ENCODE measurements at places on chromosomes 13 and 19.

- peak; percentile 90 for DNase-seq
Observed at GRCh38 chr19:16778796-16779411, 50.3 kb upstream of the SIN3B start.

- no peak for DNase-seq
Observed at GRCh38 chr13:100129605-100130004, 40.7 kb downstream of the PCCA start.

GRCh38 chr13:101639711-101640110 is 187.2 kb downstream of the ITGBL1 start:
- no peak for DNase-seq

- peak; percentile 92 for DNase-seq
Observed at GRCh38 chr13:46551410-46552302, 1.3 kb upstream of the LRCH1 start.

- DNase-seq = no peak
Observed at GRCh38 chr13:71448080-71448630, 418.8 kb downstream of the DACH1 start.

DNA sequence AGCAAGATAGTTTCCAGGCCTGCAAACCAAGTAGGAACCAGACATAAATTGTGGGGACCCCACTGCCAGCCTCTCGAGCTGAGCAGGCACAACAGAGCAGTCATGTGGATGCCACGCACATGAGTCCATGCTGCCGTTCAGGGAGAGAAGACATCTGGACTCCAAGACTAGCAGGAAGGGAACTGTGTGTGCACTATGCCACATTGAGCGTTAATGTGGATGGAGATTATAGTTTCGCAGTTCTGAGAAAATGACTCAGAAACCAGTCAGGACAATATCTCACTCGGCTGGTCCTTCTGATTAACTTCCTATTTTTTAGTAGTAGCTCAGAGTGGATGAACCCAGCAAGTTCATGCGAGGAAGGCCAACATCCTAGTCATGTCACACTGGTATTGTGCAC is 124.9 kb downstream of the CRYL1 start:
- no peak for DNase-seq

GRCh38 chr19:14078411-14078810 is 5.8 kb downstream of the MISP3 start:
- no peak for DNase-seq

DNA sequence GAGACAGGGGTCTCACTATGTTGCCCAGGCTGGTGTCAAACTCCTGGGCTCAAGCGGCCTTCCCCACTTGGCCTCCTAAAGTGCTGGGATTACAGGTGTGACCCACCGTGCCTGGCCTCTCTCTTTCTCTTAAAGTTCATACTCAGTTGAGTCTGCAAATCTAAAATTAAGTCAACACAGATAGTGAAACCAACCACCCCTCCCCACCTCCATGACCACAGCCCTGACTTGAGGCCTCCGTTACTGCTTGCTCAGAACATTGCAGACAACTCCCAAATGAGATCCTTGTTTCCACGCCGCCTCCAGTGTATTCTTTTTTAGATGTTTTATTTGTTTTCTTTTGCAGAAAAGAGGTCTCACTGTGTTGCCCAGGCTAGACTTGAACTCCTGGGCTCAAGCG is 94.4 kb downstream of the CACNA1A start:
- no peak for DNase-seq

GRCh38 chr19:40005691-40006272 is 8.9 kb downstream of the ZNF546 start:
- no peak for DNase-seq

DNA sequence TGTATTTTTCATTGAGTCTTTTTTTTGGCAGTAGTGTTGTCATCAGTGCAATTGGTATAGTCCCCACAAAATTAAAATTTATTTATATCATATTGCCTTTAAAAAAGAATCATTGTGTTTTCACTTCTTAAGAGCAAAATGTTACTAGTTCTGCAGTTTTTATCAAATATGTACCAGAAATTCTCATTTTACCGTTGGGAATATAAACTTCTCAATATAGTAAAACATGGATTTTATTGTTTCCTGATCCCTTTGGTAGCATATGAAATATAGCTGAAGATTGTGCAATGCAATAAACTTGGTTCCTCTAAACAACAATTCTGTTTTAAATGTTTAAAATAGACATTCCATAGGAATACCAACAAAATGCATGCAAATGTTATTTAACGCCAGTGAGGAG is 306.5 kb upstream of the PCDH20 start:
- DNase-seq = no peak

GRCh38 chr13:48556817-48557216 is 23.9 kb upstream of the RCBTB2 start:
- no peak for DNase-seq
